ENCODE measurements at places on chromosomes 6 and 20.

GRCh38 chr6:100246206-100246605, 218.5 kb downstream of the SIM1 start:
- DNase-seq: no peak

- DNase-seq: no peak
Observed at GRCh38 chr6:27545271-27546046, 72.6 kb upstream of the ZNF184 start.

- no peak for DNase-seq
Observed at GRCh38 chr20:62755817-62756724, 40.2 kb upstream of the MRGBP start.

GRCh38 chr6:34181908-34182307, 36.0 kb upstream of the GRM4 start:
- no peak for DNase-seq

DNA sequence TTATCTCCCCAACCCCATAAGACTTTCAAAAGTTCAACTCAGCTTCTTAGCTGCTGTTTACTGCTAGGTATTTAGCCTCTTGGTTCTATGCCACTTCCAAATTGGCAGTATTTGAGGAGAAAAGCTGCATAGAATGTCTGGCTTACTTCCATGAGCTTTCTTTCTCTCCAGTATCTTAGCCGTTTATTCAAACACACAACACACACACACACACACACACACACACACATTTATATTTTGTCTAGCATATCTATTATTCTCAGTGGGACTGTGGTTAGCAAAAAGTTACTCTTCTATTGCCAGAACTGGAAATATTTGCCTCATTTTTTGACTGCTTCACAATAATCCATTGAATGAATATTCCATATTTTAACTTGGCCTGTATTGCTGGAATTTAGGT, 634.2 kb upstream of the IMPG1 start:
- DNase-seq: no peak

- DNase-seq: no peak
Observed at GRCh38 chr6:119052987-119053386, 25.5 kb downstream of the FAM184A start.

GRCh38 chr6:127812985-127813698, 87.7 kb downstream of the THEMIS start:
- no peak for DNase-seq

DNA sequence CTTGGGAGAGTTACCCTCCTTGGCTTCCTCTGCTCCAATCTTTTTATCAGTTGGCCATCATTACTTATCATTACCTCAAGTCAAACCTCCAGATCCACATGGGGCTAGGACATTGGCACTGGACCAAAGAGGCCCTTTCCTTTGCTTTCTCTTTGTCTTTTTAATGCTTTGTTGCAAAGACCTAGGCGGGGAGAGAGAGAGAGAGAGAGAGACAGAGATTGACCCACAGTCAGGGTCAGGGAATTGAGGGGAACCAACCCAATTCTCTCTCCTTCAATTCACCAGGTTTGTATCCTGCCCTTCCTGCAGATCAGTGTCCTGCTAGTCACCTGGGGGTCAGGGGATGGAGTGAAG, 3.5 kb upstream of the VEGFA start:
- no peak for DNase-seq

Measured in KG1 (cell line).